ENCODE measurements at places on chromosomes 11 and 22.

DNA sequence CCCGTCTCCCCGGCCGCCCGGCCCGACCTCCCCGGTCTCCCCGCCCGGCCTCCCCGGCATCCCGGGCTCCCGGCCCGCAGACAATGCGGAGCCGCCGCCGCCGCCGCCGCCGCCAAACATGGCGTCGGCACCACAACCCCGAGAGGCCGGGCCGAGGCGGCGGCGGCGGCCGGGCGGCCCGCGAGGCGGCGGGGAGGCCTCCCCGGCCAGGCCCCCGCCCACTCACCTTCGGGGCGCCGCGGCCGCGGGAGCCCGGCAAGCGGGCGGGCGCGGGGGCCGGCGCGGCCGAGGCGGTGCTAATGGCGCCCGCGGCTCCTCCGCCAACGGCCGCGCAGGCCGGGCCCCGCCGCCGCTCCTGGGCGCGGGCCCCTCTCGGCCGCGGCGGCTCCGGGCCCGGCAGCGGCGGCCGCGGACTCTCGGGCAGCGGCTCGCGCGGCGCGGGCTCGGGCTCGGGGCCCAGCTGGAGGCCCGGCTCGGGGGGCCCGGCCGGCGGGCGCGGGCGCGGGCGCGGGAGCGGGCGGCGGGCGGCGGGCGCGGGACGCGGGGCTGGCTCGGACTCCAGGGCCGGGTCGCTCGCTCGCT, 311 bp downstream of the BRD1 start:
- peak; percentile 33 for DNase-seq

GRCh38 chr11:130131961-130132850, 27.4 kb upstream of the ST14 start:
- peak; percentile 33 for DNase-seq

GRCh38 chr11:26584818-26585217, 12.8 kb upstream of the MUC15 start:
- no peak for DNase-seq

GRCh38 chr11:121367844-121368225, 75.3 kb downstream of the SC5D start:
- DNase-seq = no peak

DNA sequence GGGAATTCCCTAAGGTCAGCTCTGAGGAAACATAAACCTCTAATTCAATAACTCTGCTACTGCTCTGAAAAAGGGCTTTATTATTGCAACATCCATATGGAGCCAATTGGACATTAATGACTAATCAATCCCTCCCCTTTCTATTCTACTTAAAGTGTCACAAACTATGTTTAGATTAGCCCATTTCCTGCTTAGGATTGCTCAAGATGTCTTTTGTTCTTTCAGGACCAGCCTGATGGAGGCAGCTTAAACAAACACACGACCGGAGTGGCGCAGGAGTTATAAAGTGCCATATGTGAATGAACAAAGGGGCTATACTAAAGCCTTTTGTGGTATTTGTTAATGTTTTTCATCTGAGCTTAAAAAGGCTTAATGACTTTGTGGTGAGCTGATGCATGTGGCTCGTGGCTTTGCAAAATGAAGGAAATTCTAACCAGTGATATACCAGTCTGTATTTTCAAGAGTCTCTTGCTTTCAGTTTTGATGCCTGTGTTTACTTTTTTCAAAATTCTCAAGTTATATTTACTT, 354.4 kb downstream of the SOX6 start:
- DNase-seq = no peak

- no peak for DNase-seq
Observed at GRCh38 chr11:68414496-68415221, 45.9 kb upstream of the PPP6R3 start.
